ENCODE measurements at places on chromosomes 11 and 22.
A peak's percentile ranks its signal among the peaks of the same experiment; 100 is the strongest.

DNA sequence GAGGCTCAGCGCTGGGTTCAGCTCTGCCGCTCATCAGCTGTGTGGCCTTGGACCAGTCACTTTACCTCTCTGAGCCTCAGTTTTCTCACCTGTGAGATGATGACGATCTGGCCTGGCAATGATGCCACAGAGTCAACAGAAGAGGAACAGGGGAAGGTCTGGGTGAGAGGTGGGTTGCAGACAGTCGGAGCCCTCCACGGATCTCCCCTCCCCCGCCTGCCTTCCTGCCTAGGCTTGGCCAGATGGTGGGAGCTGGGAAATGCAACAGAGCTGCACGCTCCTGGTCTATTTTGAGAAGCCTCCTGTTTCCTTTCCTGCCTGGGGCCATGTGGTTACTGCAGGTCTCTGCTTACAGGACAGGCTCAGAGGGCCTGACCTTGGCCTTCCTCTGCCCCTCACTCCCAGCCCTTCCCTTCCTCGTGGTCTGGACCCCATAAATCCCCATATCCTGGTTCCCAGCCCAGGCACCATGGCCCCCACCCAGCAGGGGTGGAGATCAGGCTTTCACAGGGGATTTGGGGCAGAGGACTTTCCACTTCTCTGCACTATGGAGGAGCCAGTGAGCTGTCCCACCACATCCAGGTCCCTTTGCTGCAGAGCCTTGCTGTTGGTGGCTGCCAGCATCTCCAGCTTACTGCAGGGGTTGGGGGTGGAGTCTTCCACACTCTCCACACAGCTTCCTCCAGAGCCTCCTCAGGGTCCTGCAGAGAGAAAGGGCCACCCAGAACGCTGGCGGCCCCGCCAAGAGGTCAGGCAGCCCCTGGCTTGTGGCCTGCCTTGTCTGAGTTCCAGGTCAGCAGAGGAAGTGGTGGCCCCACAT is 46.9 kb downstream of the C11orf96 start:
- DNase-seq, result peak; percentile 69

GRCh38 chr11:17684550-17684949 is 34.8 kb upstream of the MYOD1 start:
- no peak for DNase-seq

DNA sequence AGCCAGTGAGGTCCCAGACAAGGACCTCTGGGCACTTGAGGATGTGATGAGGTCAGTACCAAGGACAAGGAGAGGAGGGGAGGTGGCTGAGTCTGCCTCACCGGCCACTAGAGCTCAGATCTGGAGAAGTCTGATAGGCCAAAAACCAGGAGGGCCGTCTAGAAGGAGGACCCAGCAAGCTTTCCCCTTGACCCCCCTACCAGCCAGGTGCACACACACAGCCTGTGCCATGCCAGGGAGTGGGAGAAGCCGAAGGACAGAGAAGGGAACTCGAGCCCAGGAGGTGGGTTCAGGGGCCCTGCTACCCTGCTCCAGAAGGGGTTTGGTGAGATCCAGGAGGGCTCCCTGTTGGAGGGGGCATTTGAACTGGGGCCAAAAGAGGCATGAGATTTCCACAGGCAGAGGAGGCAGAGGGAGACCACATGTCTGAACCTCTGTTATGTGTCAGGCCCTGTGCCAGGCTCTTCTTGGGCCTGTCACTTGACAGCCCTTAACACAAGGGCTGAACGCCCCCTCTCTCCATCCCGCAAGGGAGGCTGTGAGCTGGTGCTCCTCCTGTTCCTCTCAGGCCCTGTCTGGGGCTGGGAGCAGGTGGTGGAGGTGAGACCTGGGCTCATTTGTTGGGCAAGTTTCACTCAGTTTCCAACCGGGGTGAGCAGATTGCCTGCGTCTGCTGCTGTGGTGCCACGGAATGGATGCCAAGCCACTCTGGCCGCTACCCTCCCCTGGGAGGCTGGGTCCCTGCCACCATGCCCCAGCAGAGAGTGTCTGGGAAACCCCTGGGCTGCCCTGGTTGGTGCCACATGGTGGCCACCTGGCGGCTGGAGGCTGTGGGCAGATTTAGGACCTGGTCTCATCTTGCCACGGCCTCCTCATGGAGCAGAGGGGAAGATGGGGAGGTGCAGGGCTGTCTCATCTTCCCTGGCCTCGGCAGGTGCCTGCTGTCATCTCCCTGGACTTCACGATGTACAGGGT is 65.2 kb downstream of the MPPED1 start:
- no peak for DNase-seq

DNA sequence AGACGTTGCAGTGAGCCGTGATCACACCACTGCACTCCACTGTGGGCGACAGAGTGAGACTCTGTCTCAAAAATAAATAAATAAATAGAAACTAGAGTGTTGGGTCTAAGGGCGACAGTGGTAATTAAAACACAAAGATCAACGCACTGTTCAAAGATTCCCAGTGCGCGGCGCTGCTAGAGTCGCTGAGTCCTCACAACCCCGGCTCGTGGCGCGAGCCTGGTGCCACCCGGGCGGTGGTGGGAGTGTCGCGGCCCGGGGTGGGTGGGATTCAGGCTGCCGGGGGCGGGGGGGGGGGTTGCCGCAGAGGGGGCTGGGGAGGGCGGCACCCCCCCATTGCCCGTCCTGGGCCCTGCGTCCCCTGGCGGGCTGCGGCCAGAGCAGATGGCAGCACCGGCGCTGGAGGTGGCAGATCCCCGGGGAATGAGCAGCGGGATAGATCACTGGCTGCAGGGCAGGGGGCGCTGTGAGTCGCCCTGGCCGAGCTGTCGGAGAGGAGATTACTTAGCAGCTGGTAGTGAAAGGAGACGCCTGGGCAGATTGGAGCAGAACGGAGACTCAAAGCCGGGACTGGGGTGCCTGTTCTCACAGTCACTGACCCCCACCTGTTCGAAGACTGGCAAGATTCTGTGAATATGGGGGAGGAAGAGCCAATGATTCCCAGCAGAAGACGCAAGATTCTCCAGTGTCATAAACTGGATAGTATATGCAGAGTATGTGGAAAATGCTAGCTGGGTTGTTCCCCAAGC is 30.2 kb upstream of the APOBEC3A start:
- DNase-seq, result peak; percentile 83

All from NCI-H524 (cell line).